NCI-H748 treated with DMSO at 0.1 percent for 48 hours (cell line): ENCODE measurements at places on chromosomes 6 and 20.
A peak's percentile ranks its signal among the peaks of the same experiment; 100 is the strongest.

DNA sequence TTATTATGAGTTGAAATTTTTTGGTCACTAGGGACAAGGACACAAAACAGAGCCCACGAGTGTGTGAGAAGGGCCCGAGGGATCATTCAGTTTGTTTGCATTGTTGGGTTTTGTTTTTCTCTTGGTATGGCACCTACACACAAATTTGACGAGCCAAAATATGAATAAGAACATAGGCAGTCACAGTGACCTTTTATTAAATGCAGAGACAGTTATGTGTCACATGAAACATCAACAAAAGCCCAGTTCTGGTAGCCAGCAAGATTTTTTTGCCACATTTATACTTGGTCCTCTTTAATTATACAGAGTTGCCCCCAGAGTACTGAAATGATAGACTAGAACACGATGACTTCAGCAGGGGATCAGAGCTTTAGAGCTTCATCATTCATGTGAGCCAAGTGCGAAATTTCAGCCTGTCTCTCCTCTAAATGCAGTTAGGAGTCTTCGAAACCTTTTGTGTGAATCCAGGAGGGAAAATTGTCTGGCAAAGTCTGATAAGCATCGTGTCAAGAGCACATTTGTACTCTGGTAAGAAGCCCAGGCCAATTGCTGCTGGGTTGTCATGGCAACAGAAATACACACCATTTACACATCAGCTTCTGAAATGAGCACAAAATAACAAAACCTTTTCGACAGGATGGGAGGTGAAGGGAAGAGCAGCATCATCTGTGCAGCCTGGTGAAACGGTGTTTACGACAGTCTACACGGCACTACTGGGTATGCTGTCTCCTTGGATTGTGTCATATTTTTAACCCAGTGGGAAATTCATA, 79.2 kb upstream of the RIPOR2 start:
- peak; percentile 40 for DNase-seq

DNA sequence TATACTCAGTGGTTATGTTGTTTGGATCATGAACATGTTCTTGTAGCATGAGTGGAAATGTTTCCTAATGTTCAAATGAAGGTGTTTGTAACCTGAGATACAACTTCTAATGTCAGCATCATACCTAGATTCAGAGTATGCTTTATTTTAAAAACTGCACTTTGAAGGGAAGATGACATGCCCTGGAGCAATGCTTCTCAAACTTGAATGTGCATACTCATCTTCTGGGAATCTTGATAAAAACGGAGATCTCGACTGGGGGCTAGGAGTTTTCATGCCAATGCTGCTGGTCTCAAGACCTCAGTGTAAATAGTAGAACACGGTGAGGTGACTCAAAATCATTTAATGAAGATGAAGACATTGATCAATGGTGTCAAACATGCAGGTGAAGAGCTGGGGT, 440.0 kb upstream of the NOX3 start:
- DNase-seq, result no peak

- DNase-seq, result no peak
Measured at GRCh38 chr20:430091-430999, 22.2 kb downstream of the RBCK1 start.

DNA sequence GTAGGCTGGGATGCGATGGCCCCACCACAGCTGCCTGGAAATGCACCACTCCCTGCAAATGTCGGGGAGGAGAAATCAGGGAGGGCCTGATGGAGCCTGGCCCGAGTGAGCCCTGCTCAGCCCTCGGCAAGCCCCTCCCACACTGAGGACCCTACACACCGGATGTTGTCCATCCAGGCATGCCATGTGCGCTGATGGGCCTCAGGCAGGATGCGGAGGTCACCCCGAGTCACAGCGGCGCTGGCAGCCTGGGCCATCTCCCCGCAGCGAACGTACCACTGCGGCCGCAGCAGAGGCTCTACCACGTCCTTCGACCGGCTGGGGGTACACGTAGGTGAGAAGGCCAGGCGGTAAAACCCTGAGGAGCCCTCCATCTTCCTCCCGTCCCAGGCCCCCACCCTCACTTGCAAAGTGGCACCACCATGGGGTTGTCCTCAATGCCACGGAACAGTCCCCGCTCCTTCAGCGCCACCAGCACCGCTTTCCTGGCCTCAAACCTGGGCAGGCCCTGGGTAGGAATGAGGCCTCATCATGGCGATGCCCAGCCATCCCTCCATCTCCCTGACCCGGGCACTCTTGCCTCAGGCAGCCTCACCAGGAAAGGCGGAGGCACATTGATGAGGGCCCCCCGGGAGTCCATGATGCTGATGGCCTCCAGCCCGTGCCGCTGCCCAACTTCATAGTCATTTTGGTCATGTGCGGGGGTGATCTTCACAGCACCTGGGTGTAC, 5.2 kb upstream of the VWA7 start:
- DNase-seq, result no peak

GRCh38 chr20:48945840-48946514, 24.5 kb downstream of the ARFGEF2 start:
- DNase-seq, result no peak

DNA sequence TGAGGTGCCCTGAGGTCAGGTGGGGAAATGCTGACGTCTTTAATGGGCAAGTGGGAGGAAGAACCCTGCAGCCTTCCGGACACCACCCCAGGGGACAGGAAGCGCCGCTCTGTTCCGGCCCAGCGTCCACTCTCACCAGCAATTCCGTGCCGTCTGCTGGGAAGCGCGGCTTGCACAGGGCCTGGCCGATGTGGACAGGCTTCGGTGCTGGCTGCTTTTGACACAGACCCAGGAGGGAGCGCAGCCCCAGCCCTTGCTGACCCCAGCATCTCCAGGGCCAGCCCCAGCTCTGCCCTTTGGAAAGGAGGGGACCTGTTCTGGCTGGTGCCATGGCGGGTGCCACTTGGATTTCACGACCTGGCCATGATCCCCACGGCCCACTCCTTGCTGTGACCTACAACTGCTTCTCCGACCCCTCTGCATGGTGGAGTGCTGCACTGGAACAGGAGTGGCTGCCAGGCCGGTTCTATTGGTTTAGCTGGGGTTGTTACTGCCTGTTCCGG, 123.2 kb downstream of the DLL1 start:
- DNase-seq, result no peak

DNA sequence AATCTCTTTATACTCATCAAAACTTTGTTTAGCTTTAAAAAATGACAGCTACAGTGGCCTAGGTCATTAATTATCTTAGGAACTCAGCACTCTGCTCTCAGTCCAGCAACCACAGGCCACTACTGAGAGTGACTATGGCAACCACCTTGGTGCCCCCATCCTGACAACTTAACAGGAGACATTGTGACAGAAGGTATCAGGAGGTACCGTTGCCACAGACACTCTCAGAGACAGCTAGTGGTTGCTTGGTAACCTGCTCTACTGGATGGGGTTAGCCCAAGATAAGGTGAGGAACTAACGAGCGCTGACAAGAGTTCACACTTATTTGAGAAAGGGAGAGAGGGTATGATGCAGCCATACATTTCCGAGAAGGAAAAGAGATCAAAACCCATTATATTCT, 76.1 kb upstream of the TFAP2D start:
- no peak for DNase-seq

GRCh38 chr6:21772884-21773575, 179.5 kb downstream of the SOX4 start:
- peak; percentile 57 for DNase-seq

DNA sequence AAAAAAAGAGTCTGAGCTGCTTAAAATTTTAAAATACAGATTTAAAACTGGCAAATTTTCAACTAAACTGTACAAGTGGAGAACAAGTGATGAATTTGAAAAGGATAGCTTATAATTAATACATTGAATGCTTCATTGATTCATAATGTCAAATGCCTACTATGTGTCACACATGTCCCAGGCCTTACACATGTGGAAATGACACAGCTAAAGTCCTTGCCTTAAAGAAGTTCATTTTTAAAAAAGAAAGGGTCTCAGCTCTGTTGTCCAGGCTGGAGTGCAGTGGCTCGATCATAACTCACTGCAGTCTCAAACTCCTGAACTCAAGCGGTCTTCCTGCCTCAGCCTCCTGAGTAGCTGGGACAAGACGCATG, 5.0 kb downstream of the NCOA5 start:
- no peak for DNase-seq

GRCh38 chr6:14037402-14038277, 79.9 kb upstream of the CD83 start:
- peak; percentile 32 for DNase-seq

DNA sequence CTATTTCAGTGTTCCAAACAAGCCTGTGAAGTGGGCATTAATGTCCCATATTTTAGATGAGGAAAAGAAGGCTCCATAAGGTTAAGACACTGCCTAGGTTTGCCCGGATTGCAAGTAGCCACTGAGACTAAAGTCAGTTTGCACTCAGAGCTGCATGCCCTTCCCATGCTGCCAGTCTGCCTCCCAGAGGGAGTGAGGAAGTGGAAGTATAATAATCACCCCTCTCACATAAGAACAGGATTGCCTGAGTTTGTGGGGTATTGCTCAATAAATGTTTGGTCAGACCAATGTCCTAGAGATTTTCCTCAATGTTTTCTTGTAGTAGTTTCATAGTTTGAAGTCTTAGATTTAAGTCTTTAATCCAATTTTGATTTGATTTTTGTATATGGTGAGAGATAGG, 43.9 kb upstream of the CLIC5 start:
- DNase-seq, result no peak

DNA sequence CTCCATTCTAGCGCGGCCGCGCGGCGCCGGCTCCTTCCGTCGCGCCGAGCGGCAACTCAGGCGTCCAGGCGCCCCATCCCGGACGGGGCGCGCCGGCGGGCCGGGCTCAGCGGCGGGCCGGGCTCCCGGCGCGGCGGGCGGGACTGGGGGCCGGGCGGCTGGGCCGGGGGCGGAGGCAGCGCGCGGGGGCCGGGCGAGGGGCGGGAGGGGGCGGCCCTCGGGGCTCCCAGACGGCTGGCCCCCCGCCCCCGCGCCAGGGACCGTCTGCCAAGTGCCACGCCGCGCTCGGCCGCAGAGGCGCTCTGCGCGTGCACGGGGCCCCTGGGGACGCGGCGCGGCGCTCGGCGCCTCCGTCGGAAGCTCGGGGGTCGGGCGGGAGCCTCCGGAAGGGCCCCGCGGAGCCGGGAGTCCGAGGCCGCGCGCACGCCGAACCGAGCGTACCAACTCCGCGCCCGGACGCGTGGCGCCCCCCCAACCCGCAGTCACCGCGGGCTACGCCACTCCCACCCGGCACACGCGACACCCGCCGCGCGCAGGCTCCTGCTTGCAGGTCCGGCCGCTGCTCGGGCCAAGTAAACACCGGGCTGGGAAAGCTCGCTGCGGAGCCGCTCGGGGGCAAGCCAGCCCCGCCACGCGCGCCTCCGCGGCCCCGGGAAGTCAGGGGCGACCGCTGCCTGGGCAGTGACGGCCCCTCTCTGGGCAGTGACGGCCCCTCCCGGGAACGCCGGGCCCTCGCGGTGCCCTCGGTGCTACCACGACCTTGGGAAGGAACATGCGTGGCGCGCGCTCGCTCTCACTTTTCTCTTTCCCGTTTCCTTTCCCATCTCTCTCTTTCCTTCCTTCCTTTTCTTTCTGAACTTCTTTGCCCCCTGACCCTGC, at the start of gene PREX1:
PREX1 (minus strand) TSS at position 145 of the 879 bp plus-strand sequence; CDS start at position 6, 139 bp downstream.
- peak; percentile 27 for DNase-seq

GRCh38 chr20:39855799-39856198, 833.2 kb downstream of the MAFB start:
- no peak for DNase-seq

DNA sequence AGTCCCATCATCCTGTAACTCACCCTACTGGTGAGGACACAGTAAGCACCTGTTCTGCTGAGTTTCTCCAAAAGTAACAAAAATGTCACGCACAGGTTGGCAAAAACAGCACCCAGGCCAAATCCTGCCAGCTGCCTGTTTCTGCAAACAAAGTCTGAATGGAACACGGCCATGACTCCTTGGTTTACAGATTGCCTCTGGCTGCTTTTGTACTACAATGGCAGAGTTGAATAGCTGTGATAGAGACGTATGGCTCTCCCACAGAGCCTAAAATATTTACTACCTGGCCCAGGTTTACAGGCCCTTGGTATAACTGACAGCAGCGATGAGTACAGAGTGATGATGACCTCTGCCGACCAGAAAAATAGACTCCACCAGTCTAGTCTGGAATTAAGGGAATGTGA, 52.6 kb downstream of the CNKSR3 start:
- peak; percentile 89 for DNase-seq

DNA sequence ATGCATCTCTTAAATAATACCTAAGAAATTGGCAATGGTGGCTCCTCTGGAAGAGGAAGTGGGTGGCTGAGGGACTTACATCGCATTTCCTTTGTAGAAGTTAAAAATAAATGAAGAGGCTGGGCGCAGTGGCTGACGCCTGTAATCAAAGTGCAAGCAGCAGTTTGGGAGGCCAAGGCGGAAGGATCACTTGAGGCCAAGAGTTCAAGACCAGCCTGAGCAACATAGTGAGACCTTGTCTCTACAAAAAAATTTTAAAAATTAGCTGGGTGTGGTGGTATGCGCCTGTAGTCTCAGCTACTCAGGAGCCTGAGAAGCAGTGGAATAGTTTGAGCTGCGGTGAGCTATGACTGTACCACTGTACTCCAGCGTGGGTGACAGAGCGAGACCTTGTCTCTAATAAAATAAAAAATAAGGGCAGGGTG, 12.2 kb upstream of the NCOA3 start:
- DNase-seq, result no peak

GRCh38 chr20:16048876-16049275, 524.4 kb downstream of the KIF16B start:
- no peak for DNase-seq

- no peak for DNase-seq
Measured at GRCh38 chr6:641225-641985, 15.5 kb downstream of the HUS1B start.

DNA sequence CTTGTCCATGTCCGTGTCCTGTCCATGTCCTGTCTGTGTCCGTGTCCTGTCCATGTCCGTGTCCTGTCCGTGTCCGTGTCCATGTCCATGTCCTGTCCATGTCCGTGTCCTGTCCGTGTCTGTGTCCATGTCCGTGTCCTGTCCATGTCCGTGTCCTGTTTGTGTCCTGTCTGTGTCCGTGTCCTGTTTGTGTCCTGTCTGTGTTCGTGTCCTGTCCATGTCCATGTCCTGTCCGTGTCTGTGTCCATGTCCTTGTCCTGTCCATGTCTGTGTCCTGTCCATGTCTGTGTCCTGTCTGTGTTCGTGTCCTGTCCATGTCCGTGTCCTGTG, 55.0 kb upstream of the BHLHE23 start:
- no peak for DNase-seq
